ENCODE measurements at places on chromosomes 2 and 18. TPM values are rescaled to one million over a fixed set of nuclear protein-coding genes. Genes with fewer than 3 reads are reported as not detected.

PDCD1 gene
- 0.10 TPM for total RNA-seq

- no peak for DNase-seq
Observed at GRCh38 chr2:45729753-45730512, 78.5 kb downstream of the PRKCE start.

DNAH7 gene
- total RNA-seq, result 0.40 TPM

GRCh38 chr18:80104364-80104779, 4.7 kb upstream of the ADNP2 start:
- no peak for DNase-seq

- DNase-seq, result no peak
Observed at GRCh38 chr2:216651351-216651881, 18.2 kb downstream of the IGFBP2 start.

- no peak for DNase-seq
Observed at GRCh38 chr2:61485281-61485680, 14.4 kb upstream of the USP34 start.

DNA sequence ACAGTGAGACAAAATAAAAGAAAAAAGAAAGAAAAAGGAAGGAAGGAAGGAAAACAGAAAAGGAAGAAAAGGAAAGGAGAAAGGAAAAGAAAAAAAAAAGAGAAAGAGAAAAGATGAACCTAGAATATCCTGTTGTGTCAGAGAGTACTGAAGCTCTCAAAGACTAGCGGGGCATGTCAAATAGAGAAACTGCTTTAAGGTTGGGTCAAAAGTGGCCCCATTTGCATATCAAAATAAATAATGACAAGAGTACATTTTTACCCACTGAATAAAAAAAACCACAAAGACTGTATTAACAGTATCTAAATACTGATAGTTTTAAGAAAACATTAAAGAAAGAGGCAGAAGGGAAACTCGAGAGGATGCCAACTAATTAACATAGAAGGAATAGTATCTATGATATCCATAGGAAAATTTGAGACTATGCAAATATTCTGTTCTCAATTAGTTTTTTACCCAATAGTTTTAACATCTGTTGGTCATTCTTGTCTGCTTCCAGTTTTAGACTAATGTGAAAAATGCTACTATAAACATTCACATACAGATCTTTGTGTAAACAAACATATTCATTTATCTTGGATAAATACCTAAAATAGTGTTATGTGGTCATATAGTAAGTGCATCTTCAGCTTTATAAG, 53.2 kb downstream of the SFXN5 start:
- no peak for DNase-seq

CCBE1 gene
- 6.5 TPM for total RNA-seq
